Stimulated activated CD8-positive, alpha-beta memory T cell treated with anti-CD3 and anti-CD28 coated beads, Interleukin-15, amount 100 ng/mL, for 24 hours (primary cell): ENCODE measurements at places on chromosomes 2 and 18.

DNA sequence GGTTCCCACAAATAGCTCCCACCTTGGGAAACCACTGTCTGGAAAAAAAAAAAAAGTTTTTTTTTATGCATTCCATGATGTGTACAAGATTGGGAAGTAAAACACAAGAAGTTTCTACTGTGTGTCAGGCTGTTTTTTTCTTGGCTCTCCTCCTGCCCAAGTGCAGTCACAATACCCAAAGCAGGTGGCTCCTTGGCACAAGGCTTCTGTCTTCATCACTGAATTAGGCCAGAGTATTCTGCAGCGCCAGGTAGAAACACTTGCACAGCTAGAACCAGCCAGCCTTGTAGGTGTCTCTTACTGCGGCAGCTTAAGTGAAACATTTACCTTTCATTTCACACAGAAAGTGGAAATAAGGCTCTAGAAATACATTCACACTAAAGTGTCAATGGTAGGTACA lies 23.8 kb upstream of the MAL start:
- DNase-seq = no peak

DNA sequence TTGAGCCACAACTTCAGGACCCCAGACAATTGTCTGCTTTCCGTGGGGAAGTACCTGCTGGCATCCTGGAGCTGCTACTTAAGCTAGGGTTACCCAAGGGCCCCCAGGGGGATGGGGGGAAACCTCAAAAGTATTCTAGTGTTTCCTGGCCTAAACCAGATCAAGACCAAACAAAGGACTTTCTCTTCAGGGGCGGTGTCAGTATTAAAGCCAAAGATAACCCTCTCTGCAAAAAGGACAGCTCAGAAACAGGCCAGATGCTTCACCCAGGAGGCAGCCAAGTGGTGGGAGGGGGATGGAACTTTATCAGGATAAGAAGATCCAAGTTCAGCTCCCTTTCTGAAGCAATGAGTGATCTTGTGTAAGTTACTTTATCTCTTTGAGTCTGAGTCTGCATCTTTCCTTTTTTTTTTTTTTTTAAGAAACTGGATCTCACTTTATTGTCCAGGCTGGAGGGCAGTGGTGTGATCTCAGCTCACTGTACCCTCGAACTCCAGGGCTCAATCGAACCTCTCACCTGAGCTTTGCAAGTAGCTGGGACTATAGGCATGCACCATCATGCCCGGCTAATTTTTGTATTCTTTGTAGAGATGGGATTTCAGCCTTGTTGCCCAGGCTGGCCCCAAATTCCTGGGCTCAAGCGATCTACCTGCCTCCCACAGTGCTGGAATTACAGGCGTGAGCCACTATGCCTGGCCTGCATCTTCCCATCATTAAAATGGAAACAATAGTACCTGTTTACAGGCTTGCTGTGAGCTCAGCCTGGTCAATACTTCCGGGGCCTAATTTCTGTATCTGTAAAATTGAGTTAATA lies 151.8 kb upstream of the PTPRM start:
- DNase-seq = no peak

DNA sequence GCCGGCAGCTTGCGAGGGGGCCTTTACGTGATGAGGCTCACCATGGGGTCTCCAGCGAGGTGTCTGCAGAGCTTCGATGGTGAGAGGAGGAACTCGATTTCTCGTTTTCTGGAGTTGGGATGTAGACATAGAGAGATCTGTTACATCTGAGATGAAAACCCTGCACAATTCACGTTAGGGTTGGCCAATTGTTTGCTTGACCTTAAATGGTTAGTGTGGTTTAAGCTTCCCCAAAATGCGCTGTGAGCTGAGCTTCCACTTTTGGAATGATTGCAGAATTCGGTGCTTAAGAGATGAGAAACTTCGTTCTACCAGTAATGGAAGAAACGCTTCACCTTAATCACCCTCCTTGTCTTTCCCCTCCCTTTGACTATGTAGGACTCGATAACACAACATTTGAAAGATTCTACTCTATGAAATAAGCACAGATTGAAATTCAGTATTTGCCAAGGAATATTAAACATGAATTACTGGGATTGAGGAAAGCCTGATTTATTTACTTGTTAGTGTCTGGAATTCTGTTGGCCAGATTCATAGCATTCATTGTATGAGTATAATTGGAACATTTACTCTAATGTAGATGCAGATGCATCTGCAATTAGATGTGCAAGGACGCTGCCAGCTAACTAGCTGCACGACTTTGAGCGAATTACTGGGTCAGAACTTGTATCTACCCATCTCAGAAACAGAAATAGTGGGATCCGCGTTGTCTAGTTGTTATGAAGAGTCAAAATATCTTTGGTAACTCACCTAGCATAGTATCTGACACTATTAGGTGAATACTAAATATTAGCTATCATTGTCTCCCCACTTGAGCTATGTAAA lies 1.6 kb upstream of the KLF7 start:
- no peak for DNase-seq

DNA sequence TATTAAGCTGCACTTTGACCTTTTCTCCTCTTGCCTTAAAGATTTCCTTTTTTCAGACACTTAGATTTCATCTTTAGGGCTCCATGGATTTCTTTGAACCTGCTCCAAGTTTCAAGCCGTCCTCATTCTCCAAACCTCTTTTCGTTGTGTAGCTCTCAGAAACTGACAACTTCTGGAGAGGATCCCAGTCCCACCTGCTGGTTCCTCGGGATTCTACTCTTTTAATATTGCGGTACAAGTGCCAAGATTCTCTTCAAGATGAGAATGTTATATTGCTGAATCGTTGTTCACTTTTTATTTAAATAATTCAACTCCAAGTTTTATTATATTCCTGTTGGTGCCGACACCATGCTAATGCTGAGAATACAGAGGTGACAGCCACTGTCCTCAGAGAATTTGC lies 141.1 kb downstream of the CDH20 start:
- no peak for DNase-seq

DNA sequence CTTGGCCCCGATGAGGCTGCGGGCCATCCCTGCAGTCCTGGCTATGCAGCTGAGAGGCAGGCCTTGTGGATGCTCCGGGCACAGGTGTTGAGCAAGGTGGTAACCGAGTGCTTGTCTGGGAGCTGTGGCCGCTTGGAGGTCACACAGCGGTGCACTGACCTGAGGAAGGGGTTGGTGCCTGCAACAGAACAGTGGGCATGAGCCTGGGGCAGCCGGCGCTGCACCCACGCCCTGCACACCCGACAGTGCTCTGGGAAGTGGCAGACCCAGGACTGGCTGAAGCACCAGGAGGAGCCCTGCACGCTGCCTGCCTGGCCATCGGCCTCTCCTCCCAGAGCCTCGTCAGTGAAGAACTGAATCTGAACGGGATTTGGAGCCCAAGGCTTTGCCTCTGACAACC lies 8.2 kb upstream of the POTEE start:
- DNase-seq = no peak

DNA sequence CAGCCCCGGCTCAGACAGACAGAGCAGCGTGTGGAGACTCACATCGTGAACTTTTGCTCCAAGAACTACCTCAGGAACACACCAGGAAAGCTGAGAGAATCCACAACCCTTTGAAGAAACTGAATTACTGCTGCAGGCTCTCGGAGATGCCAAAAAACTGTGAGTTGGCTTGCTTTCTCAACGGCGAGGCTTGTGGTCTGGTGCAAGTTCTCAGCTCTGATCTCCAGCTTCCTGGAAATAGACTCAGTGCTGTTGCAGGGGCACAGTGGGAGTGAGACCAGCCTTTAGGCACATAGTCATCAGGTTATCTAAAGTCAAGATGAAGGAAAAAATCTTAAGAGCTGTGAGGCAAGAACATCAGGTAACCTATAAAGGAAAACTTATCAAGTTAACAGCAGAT lies 273.7 kb upstream of the LRATD1 start:
- no peak for DNase-seq

DNA sequence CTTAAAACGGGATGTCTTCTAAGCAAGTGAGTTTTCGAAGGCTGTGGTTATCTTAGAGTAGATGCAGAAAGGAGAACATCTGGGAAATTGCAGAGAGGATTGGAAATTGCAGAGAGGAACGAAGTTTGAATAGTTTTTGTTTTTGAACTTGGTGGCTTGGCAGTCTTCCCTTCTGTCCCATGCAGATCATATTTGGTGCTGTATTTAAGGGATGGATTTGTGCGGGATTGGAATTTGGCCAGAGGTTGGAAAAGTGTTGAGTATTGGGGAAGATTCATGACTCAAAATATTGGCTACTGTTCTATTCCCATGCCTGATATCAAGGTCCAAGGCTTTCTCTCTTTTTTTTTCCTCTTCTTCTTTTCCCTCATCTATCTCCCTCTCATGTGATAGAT lies 18.2 kb downstream of the PTPRM start:
- DNase-seq = no peak

- peak; percentile 73 for DNase-seq
Observed at GRCh38 chr2:3423492-3424170, 44.1 kb downstream of the TRAPPC12 start.

DNA sequence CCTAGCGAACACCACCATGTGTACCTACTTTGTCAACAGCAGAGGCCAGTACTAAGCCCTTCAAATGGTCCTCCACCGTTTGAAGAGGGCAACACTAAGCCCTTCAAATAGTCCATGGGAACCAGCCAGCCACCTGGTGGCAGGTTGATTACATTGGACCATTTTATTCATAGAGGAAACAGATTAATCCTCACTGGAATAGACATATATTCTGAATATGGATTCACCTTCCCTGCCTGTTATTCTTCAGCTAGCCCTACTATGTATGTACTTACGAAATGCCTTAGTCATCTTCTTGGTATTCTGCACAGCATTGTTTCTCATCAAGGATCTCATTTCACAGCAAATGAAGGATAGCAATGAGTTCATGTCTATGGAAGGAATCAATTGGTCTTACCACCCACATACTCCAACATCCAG lies 10.0 kb upstream of the ZNF396 start:
- DNase-seq = no peak

DNA sequence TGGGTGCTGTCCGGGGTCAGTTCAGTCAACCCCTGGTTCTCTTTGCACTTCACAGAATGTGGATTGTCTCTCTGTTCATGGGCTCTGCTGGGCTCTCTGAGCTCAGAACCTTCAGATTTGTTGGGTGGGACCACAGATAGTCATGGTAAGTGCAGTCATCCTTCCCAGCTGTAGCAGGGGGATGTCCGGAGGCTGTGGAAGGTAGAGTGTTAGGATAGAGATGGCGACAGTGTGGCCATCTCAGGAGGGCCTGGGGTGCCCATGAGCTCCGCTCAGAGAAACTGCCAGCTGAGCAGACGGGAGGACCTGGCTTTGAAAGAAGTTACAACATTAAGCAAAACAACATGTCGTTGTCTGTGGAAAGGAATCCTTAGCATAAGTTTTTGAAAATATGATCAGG lies 149.8 kb downstream of the FAM210A start:
- DNase-seq = no peak

GRCh38 chr2:215613280-215613679 lies 177.4 kb upstream of the FN1 start:
- DNase-seq = no peak

GRCh38 chr2:149152469-149152953 lies 114.0 kb downstream of the LYPD6B start:
- DNase-seq = no peak
